ENCODE measurements at places on chromosomes 2 and 18.
A peak's percentile ranks its signal among the peaks of the same experiment; 100 is the strongest.

GRCh38 chr2:68060652-68061051 is 2.2 kb downstream of the C1D start:
- no peak for DNase-seq

GRCh38 chr18:42471885-42472284 is 516.9 kb downstream of the PIK3C3 start:
- no peak for DNase-seq

DNA sequence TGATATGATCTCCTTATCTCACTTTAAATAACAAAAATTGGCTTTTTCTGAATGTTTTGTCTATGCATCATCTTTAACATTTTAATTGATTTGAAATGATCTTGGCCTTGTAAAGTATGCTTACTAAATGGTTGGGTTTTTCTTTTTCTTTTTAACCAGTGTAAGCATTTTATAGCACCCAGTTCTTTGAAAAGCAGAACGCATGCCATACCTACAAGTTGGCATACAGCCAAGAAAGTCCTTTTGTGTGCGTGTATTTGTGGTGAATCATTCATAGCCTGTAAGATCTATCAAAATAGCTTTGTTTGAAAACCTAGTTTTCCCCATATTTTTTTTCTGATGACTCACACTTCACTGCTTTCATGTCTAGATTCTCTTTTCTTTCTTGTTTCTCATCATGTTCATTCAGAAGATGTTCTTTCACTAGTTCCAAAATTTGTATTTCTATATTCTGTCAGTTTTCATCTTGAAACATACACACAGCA is 4.1 kb upstream of the VRK2 start:
- no peak for DNase-seq

DNA sequence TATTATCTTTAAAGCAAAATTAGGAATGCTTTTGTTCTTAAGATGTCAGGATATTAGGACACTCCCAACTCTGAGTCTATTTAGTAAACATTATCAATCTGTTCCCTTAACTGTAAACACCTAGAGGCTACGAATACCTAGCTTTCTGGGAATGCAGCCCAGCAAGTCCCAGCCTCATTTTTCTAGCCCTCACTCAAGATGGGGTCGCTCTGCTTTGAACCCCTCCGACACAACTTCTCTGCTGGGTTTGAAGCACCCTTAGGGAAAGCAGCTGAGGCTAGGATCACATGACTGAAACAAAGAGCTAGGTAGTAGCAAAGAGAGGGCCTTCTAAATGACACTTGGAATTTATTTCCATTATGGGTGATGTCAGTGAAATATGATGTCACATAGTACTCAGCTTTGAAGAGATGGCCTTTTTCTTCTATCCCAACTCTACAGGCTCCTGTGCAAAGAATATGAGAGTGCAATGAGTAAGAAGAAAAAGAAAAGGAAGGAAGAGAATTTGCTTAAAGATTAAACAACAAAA is 114.7 kb downstream of the CSRNP3 start:
- no peak for DNase-seq

GRCh38 chr2:212173756-212174510 is 364.7 kb downstream of the ERBB4 start:
- DNase-seq: no peak

DNA sequence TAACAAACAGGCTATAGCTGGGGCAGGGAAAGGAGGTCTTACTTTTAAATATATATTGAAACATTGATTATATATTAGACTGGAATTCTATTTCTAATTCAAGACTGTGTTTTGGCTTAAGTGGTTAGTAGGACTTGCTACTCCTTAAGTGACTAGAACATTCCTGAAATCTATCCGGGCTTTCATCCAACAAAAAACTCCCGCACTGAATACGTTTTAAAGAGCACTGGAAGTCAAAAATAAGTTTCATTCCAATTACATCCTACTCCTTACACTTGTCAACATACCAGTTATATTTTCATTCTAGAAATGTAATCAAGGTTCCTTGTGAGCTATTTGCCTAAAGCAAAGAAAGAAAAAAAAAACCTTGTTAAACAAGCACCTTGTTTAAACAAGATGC is 204.6 kb downstream of the SP3 start:
- DNase-seq: no peak

- no peak for DNase-seq
These were observed 95.7 kb upstream of the SLC39A10 start for GRCh38 chr2:195561116-195561921.

DNA sequence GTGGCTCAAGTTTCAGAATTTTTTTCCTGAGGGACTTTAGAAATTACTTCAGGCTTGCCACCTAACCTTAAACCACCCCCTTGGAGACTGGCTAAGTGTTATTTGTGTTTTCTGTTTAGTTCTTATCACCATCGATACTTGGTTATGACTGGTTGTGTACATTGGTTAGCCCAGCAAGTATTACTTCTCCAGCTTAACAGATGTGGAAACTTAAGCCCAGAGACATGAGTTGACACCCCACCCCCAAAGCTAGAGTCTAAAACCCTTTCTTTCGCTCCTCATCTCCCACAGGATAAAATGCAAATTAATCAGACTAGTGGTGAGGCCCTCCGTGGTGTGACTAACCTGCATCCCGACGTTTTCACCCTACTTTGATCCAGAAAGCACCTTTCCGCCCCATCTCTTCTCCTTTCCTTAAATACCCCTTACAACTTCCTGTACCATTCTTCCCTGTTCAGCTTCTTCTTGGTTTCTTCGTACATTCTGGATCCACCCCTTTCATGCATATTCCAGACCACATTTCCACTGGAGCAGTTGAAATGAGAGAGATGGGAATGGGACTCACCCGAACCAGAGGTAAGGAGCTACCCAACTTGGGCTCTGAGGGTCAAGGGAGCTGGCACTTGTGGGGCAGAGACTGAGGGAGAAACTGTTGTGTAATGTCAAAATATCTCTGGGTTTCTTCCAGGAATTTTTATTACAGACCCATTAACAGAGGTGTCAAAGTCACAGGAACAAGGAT is 819 bp upstream of the MAP3K2 start:
- no peak for DNase-seq

DNA sequence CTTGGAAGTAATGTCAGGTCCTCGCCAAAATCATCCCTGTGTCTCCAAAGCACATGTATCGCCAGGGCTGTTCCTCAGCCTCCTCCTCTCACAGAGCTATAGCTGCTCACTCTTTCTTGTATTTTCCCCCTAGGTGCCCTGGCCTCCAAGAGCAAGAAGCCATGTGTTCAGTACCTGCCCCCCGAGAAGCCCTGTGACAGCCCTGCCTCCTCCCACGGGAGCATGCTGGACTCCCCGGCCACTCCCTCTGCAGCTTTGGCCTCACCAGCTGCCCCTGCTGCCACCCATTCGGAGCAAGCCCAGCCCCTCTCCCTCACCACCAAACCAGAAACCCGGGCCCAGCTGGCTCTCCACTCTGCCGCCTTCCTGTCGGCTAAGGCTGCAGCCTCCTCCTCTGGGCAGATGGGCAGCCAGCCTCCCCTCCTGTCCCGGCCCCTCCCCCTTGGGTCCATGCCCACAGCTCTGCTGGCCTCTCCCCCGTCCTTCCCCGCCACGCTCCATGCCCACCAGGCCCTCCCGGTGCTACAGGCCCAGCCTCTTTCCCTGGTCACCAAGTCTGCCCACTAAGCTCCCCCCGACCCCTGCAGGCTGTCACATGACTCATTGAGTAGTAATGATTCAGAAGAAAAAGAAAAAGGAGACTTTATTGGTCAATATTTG is 18.8 kb downstream of the TGOLN2 start:
- DNase-seq: peak; percentile 83

GRCh38 chr2:172169611-172170010 is 66.9 kb upstream of the DLX2 start:
- DNase-seq: no peak
